ENCODE measurements at places on chromosomes 3 and 15.

- no peak for DNase-seq
These were observed 50.0 kb downstream of the SMAD6 start for GRCh38 chr15:66752078-66752477.

DNA sequence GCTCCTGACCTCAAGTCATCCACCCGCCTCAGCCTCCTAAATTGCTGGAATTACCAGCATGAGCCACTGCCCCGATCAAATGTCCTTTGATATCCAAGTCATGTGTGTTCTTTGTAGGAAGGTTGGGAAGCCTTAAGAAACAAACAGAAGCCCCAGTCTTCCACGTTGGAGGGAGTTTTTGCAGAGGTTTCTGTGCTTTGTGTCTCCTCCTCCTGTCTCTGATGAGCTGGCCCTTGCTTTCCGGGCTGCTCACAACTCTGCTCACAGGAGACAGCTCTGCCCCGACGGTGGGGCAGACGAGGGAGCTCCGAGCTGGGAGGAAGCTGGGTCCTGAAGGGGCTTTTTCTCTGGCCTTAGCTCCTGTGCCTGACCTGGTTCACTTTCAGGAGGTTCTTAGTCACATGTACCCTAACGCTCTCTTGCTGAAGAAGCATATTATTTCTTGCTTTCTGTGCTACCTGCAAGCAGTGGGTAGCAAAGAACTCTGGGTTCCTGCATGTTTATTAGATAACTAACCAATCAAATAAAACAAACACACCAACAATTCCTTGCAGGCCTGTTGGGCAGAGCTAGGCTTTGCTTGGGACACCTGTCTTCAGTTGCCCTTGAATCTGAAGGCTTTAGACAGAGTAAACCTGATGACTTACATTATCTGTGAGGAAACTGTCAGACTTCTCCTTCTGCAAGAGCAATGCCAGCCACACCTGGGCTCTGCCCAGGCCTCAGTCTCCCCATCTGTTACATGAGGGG lies 52.6 kb upstream of the SMAD6 start:
- no peak for DNase-seq

- no peak for DNase-seq
These were observed 918.4 kb downstream of the MCTP2 start for GRCh38 chr15:95149771-95150170.

DNA sequence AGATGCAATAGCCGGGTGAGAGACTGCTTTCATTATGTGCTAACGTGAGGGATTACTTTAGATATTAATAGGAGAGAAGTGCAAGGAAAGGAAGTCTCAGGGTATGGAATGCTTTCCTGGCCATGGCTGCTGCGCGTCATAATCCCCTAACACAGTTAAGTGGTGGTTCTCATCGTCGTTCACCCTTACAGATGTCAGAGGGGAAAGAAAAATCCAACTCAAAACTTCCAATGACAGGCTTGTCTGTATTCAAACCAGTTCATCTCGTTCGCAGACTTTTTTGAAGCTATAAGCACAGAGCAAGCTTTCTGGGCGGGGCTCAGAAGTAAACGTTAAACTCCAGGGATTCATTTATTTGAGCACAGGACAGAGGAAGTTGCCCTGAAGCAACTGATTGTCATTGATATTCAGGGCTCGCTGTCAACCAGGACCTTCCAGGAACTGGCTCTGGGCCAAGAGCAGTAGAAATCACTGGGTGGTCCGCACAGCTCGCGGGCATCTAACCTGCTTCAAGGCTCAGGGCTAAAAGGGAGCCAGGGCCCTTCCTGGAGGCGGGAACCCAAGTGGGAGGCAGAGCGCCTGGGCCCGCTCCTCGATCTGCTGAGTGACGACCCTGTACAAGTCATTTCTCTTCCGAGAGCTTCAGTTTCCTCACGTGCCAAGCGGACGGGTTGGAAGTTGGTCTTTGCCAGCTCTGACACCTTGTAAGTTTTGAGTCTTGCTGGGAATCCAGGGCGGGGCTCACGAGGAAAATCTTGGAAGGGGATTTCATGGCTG lies 1.1 kb upstream of the LPP start:
- no peak for DNase-seq

- no peak for DNase-seq
These were observed 52.8 kb downstream of the STAG1 start for GRCh38 chr3:136699271-136699828.

DNA sequence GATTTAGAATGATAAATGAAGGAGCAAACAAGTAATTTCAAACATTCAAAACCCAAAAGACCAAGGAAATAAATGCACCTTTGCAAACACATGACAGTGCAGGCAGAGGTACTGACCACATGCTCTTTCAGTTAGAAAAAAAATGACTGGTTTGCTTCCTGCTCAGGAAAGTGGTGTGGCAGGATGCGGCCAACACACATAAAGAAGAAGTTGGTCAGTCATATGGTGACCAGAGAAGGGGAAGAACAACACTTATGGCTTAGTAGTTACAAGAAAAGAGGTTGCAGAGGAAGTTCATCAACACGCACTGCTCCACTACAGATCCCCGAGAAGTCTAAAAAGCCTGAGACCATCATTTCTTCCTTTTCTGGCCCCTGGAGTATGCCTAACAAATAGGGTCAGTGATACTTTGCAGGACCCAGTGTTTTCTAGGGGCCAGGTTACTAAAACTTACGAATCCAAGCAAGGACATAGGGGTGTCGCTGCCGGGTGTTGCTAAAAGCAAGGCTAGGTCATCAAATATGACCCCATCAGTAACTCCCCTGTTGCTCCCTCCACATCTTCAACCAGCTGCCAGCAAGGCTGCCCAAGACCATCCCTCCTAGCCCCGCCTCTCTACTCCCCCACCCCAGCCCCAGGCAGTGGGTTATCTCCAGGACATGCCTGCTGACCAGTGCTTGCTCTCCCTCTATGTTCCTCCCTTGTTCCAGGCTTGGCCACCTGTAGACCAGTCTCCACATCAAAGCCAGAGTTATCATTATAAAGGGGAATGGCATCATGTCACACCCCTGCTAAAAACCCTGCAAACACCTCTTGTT lies 11.2 kb downstream of the ATP8B4 start:
- no peak for DNase-seq

DNA sequence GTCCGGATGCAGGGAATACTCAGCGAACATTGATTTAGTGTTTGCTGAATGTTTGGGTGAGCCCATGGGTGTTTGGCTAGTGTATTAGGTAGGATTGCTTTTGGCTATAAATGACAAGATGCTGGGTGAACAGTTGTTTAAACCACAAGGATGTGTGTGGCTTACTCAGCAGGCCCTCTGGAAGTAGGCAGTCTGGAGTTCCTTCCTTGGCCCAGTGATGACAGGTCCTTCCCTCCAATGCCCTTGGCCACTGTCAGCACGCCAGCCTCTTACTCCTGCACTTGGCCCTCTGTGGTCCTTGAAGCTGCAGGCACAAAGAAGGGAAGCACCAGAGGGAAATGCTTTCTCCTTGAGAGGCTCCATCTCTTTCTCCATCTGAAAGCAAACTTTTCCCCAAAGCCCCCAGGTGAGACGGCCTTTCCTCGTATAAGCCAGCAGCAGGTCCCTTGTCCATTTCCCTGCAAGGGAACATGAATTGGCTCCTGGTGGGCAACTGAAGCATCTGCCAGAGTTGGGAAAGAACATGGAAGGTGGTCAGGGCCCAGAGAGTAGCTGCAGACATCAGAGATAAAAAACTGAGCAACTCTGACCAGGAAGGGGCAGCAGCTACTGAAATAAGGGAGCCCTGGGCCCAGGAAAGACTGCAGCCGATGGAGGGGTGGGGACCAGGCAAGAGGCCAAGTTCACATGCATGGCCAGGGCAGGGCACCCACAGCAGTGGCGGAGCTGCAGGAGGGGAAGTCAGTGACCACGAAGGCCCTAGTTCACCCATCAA lies 105.0 kb downstream of the TPRA1 start:
- DNase-seq = no peak

DNA sequence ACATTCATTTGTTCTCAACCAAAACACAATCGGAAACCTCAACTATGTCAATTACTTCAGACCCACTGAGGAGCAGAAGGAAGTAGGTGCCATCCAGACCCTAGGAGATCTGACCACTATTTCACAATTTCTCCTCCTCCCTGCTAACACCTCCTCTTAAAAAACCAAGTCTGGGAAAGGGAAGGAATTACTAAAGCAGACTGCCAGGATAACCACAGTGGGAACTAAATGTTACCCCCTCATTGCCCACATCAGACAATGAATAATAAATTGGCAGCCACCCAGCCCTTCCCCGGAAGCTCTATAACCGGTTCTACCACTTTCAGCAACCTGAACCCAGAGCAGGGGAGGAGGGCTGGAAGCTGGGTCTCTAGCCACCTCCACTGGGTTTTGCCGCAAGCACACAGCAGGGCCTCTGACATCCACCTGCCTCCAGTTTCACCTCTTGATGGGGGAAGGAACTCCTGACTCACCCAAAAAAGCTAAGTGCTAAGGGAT lies 17.6 kb downstream of the C15orf62 start:
- peak; percentile 65 for DNase-seq

- no peak for DNase-seq
These were observed 47.7 kb downstream of the PDZRN3 start for GRCh38 chr3:73576999-73577461.

All from stimulated activated CD8-positive, alpha-beta memory T cell treated with anti-CD3 and anti-CD28 coated beads, Interleukin-4, amount 100 ng/mL, for 4 hours (primary cell).